ENCODE measurements at places on chromosomes 3 and 15.

DNA sequence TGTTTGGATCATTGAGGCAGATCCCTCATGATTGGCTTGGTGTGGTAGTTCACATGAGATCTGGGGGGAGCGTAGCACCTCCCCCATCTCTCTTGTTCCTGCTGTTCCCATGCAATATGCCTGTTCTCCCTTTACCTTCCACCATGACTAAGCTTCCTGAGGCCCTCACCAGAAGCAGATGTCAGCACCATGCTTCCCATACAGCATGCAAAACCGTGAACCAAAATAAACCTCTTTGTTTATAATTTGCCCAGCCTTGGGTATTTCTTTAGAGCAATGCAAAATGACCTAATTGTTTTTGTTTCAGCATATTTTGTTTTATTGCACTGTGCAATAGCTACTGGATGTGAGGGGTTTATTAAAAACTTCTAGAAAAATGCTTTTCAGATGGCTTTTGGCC lies 56.6 kb upstream of the CHST2 start:
- no peak for DNase-seq

DNA sequence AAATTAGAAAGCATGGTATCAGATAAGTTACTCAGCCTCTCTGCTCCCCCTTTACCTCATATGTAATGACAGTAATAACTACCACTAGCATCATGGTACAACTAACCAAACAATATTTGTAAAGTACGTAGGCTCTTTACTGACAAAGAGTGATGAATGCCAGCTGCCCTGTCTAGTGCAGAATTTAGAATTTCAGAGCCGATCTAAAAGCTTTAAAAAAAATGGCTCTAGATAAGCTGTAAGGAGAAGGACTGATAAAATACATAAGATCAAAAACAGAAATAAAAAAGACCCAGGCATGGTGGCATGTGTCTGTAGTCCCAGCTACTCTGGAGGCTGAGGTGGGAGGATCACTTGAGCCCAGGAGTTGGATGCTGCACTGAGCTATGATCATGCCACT lies 424.1 kb downstream of the MAGI1 start:
- DNase-seq, result no peak

- DNase-seq, result no peak
Observed at GRCh38 chr3:174532776-174533175, 326.4 kb upstream of the NAALADL2 start.

GRCh38 chr3:108849075-108849474 lies 26.5 kb downstream of the TRAT1 start:
- no peak for DNase-seq

- DNase-seq, result no peak
Observed at GRCh38 chr3:162217647-162218046, 721.0 kb downstream of the OTOL1 start.

DNA sequence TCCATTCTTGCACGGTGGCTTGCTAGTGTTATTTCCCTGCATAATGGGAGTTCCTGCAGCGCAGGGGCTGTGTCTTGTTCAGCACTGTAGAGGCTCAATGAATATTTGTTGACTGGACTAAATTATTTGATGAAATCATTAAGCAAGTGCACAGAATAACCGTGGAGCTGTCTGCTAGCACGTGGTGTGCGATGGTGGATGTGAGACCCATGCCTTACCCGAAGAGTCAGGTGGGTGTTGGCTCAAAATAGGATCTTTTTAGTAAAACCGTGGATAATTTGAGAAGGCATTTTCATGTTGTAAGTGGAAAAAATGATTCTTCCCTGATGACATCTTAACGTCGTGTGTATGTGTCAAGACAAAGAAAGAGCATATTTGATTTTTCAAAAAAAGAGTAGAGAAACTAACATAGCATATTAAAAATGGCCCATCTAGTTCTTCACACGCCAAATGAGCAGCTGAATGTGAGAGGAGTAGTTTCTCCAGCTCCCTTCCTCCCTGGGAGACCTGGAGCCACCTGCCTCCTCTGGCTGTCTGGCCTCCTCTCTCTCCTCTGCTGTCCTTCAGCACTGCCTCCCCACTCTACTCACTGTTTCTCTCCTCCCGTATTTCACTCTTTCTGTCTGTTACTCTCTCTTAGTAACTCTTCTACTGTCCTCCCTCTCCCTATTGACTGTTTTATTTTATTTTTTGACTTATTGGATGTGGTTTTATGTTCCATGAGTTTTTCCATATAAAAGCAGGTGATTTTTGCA lies 6.3 kb downstream of the FAM81A start:
- no peak for DNase-seq

DNA sequence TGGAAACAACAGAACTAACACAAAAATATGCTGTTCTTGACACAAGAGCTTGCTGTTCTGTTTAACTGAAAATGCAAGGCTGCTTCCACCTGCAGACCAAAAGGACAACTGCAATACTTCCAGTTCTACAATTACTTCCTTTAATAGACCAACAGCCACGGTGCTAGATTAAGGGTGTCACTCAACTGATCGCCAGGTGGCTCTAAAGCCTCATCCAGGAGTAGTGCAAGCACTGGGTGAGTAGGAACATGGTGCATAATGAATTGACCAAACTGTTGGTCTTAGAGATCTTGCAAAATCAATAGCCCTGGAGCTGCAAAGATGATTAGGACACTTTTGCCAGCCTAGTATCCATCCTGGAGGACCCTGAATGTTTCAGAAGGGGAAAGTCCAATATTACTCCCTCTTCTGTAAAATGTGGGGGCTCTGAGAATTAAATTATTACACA lies 3.6 kb upstream of the CLDN16 start:
- no peak for DNase-seq

DNA sequence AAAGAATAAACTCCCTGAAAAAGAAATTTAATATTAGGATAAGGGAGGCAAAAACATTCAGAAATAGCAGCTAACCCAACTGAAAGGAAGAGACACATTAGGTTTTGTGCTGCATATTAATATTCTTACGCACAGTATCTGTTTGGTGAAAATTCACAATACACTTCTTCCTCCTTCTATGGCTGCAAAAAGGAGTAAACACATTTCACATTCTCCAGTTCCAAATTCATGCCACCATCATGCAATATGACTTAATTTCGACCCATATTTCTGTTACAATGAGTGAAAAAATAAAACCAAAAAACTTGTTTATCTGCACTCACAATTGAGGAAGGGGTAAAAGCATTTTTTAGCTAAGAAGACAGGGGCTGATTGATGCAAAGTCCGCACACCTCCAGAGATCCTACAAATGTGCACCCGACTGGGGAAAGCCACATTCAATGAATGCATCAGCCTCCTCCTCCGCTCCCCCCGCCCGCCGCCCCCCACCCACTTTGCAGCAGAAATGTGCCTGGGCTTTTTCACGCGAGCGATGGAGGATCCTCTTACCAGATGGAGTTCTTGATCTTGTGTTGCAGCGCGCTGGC lies 1.0 kb downstream of the RFX7 start:
- no peak for DNase-seq

GRCh38 chr3:153163393-153163724 lies 1.3 kb downstream of the RAP2B start:
- DNase-seq, result no peak

GRCh38 chr15:69926721-69927120 lies 171.0 kb downstream of the TLE3 start:
- DNase-seq, result no peak

All from central memory CD8-positive, alpha-beta T cell (primary cell).